ENCODE measurements at places on chromosomes 4 and X.

GRCh38 chrX:10043386-10043785 is 76.2 kb downstream of the CLDN34 start:
- DNase-seq: no peak

- no peak for DNase-seq
Measured at GRCh38 chr4:123749383-123749782, 352.8 kb downstream of the SPRY1 start.

DNA sequence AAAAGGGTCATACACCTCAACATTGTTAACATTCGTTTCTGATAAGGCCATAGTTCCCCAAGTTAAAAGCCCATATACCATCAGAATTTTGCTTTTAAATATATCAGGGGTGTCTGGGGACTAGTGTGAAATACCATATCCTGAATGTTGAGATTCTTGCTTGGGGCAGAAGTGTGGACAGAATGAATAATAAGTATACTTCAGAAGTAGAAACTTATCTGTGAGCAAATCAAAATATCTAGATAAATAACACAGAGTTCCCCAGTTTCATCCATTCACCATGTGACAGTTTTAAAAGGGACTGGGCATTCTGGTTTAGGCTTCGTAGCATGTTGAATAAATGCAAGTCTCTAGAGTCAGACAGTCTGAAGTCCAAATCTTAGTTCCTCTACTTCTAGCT is 110.5 kb downstream of the CHRNA9 start:
- no peak for DNase-seq

GRCh38 chr4:139099366-139099982 is 77.5 kb downstream of the ELF2 start:
- DNase-seq: peak; percentile 60

DNA sequence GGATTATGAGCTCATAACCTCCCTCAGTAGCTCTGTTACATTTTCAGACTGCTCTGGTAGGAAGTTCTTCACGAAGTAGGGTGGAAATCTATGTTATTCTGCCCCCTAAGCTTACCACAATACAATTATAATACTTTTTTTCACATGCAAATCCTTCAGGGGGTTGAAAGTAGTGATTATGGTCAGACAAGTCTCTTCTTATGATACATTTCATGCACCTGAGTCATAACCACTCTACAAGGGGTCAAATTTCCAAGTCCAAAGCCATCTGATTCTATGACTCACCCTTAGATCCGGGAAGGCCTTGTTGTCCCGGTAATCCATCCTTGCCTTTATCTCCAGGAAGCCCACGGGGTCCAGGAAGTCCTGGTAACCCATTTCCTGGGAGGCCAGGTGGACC is 95.2 kb downstream of the ATG4A start:
- no peak for DNase-seq

DNA sequence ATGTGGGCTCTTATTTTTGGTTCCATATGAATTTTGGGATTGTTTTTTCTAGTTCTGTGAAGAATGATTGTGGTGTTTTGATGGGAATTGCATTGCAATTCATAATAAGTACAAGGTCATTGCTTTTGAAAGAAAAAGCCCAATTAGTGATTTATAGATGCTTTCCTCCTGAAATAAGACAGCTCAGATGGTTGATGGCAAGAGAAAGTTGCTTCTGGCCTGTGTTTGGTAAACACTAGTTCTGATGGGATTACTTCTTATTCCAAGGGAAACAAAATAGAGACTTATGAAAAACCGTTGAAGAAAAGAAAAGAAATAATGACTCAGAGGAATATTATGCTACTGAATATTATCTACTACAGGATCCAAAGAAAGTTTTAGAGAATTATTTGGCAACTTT is 144.9 kb downstream of the SPANXA1 start:
- no peak for DNase-seq

DNA sequence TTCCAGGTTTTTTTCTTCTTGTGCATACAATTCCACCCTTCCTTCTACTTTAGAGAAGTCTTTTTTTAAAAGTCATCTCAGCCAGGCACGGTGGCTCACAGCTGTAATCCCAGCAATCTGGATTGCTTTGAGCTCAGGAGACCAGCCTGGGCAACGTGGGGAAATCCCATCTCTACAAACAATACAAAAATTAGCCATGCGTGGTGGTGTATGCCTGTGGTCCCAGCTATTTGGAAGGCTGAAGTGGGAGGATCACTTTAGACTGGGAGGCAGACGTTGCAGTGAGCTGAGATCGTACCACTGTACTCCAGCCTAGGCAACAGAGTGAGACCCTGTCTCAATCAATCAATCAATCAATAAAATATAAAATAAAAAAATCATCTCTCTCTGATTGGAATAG is 14.8 kb downstream of the ELOVL6 start:
- DNase-seq: no peak

DNA sequence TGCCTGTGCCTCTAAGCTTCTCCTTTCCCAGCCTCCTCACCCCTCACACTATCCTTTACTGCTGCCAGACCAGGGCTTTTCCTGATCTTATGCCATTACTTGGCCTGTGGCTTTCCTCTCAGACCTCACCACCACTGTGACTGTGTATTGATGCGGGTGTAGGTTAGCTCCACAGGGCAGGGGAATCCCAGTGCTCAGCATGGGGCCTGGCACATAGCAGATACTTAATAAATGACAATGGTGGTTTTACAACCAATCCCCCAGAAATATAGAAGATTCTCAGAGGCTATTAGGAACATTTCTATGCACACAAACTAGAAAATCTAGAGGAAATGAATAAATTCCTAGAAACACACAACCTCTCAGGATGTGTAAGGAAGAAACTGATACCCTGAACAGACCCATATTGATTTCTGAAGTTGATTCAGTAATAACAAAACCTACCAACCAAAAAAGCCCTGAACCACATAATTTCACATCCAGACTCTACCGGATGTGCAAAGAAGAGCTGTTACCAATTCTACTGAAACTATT is 129.6 kb upstream of the QRFPR start:
- DNase-seq: no peak

GRCh38 chr4:176044589-176044951 is 21.1 kb upstream of the WDR17 start:
- no peak for DNase-seq

- DNase-seq: no peak
Measured at GRCh38 chrX:40100537-40101429, 3.0 kb upstream of the BCOR start.
